ENCODE measurements at places on chromosomes 13 and 19. TPM values are rescaled to one million over a fixed set of nuclear protein-coding genes. Genes with fewer than 3 reads are reported as not detected.

ZNF99 gene
- total RNA-seq = under 0.01 TPM

ATP4A gene
- not detected for total RNA-seq

GRCh38 chr19:31531326-31531725 lies 182.1 kb upstream of the TSHZ3 start:
- H3K27me3 ChIP-seq = no peaks in the 10 kb centered on the region
- no peaks in the 10 kb centered on the region for H3K4me1 ChIP-seq
- no peak overlapping the region for H3K27ac ChIP-seq
- H3K4me3 ChIP-seq = no peak overlapping the region
- peak; percentile 45 for DNase-seq

DNA sequence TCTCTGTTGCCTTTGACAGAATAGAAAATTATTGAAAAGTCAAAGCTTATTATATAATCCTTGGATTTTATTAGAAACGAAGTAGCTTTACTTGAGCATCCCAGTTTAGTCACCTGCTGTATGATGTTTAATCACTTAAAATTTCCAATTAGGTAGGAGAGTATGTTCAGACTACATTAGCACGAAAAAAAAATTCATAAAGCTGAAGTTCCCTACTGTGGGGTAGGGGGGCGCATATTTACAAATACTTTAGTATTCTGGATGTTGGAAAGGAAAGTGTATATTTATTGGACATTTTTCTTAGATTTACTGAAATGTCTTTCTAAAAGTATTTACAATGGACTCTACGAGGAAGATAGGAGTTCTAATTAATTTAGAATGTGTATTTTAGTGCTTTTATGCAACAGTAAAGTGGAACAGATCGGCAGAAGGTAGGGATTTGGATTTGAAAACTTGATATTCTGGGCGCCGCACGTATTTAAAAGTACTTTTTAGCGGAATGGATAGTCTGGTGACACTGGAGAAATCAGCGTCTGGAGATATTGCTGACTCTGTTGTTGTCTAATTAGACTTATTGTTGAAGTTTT lies 1.9 kb downstream of the CDK8 start:
- H3K27ac ChIP-seq = peak overlapping the region; percentile 95
- DNase-seq = no peak
- H3K4me3 ChIP-seq = peak overlapping the region; percentile 95
- no peaks in the 10 kb centered on the region for H3K27me3 ChIP-seq

DNA sequence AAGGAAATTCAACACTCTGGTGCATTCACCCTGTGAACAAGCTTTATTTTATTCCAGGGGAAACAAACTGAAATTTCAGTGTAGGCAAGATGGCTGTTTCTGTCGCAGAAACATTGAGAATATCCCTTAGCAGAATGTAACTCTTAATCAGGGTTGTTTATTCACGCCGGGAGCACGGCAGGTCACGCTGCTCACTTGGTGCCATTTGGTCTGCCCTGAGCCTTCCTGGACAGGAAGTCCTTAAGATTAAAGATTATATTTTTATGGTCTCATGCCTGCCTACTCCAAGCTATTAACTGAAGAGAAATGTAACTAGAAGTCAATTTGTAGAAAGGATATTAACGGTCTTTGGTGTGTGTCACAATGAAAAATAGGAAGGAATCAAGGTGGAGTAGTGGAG lies 185.3 kb upstream of the ARGLU1 start:
- H3K4me3 ChIP-seq = no peak overlapping the region
- H3K4me1 ChIP-seq = no peaks in the 10 kb centered on the region

DNA sequence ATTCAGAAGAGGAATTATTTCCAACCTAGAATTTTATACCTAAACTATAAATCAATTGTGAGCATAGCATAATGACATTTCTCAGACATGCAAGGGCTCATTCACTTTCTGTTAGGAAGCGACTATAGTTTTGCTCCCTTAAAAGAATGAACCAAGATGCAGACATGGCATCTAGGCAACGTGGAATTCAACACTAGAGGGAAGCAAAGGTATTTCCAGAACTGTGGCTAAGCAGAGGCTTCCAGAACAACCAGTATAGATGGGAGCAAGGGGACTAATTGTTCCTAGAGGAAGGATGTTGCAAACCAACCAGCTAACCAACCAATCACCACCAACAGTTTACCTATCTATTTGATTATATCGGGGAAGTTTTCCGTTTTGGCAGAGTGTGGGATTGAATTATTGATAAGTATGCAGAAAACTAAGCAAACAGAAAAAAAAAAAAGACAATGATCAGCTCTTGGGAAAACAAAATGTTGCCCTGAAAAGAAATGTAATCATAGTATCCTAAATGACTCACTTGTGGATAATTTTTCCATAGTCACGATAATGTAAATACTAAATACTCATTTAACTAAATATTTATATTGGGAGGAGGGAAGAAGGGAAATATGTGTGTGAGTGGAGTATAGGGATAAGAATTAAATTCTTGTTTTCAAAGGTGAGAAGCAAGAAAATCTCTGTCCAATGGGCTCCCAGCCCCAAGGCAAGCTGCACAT lies 21.1 kb downstream of the ARL11 start:
- no peaks in the 10 kb centered on the region for H3K36me3 ChIP-seq
- peaks cover 14% of the 10 kb centered on the region for H3K4me1 ChIP-seq
- no peak overlapping the region for H3K4me3 ChIP-seq
- H3K27ac ChIP-seq = no peak overlapping the region
- H3K27me3 ChIP-seq = no peaks in the 10 kb centered on the region
- DNase-seq = no peak

GRCh38 chr19:18650468-18651041 lies 13.7 kb downstream of the KLHL26 start:
- H3K27ac ChIP-seq = peak overlapping the region; percentile 88
- no peaks in the 10 kb centered on the region for H3K27me3 ChIP-seq
- no peaks in the 10 kb centered on the region for H3K36me3 ChIP-seq
- DNase-seq = peak; percentile 96

NLRP4 gene
- not detected for total RNA-seq

LYPD5 gene
- 7.7 TPM for total RNA-seq

DNA sequence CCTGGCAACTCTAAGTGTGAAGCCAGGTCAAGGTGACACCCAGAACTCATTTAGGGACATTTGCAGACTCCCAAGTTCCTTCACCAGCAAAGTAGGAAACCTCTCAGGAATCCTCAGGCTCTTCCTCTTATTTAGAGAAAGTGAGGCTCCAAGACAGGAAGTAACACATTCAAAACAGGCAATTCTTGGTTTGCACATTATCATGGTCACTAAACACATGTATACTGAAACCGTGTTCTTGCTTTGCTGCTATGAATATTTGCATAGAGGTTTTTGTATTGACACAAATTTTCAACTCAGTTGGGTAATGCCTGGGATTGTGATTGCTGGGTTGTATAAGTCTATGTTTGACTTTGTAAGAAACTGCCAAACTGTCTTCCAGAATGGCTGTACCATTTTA lies 13.2 kb upstream of the URI1 start:
- H3K4me1 ChIP-seq = no peaks in the 10 kb centered on the region
- H3K36me3 ChIP-seq = no peaks in the 10 kb centered on the region
- no peak overlapping the region for H3K4me3 ChIP-seq
- no peak for DNase-seq

CDX2 gene
- not detected for total RNA-seq

DNA sequence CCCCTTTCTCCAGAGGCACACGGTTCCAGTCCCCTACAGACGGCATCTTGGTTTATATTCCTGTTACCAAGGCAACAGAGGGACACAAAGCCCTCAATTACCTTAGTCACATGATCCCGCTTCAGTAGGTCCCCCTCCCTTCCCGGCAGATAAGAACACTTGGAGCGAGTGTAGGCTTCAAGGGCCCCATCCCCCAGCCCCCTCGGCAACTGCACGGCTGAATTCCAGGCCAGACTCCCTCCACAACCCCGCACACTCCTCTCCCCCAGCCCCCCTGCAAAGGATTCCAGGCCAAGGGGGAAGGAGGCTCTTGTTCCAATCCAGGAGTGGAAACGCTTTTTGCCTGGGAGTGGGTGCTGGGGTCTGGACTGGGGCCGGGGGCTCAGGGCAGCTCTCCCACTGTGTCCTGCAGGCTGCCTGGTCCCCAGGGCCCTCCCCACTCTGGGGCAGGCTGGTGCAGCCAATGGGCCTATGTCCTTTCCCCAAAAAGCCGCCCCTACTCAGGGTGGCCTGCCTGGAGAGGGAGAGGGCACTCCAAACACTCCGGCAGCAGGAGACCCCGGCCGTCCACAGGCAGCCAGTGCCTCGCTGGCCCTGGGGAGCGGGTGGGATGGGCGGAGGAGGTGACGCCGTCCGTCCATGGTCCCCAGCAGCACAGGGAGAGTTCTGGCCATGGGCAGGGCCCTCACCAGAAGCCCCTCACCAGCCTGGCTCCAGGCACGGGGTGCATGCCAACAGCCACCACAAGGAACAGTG lies 62.6 kb downstream of the MLLT1 start:
- peaks cover 69% of the 10 kb centered on the region for H3K4me1 ChIP-seq
- DNase-seq = no peak
- H3K27ac ChIP-seq = peak overlapping the region; percentile 42
- H3K4me3 ChIP-seq = no peak overlapping the region

DNA sequence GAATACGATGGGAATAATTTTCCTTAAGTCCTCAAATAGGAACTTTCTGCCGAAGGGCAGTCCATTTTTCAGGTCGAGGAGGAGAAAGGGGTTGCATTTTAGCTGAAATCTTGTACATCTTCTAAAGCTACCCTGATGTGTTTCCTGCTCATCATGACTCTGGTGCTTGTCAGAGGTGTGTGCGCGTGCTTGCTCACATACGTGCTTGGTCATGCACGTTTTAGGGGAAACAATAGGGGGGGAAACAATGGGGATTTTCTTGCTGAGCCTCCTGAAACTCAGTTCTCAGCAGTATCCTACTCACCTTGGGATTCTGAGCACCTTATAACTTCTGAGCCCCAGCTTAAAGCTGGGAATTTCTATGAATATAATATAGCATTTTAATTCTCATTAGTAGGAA lies 44.7 kb downstream of the TM9SF2 start:
- H3K4me3 ChIP-seq = no peak overlapping the region
- no peak for DNase-seq
- peaks cover 6% of the 10 kb centered on the region for H3K4me1 ChIP-seq
- peaks cover 45% of the 10 kb centered on the region for H3K36me3 ChIP-seq

- DNase-seq = no peak
- H3K27me3 ChIP-seq = peaks cover 26% of the 10 kb centered on the region
- no peaks in the 10 kb centered on the region for H3K36me3 ChIP-seq
- H3K4me3 ChIP-seq = no peak overlapping the region
- peaks cover 21% of the 10 kb centered on the region for H3K4me1 ChIP-seq
Observed at GRCh38 chr19:824885-825284, 2.8 kb upstream of the AZU1 start.

ZBTB32 gene
- not detected for total RNA-seq

VAV1 gene
- total RNA-seq = 2.9 TPM

GRCh38 chr19:4121815-4122214 lies 2.1 kb downstream of the MAP2K2 start:
- peak overlapping the region; percentile 84 for H3K4me3 ChIP-seq
- H3K36me3 ChIP-seq = peaks cover 22% of the 10 kb centered on the region
- H3K27ac ChIP-seq = peak overlapping the region; percentile 77
- DNase-seq = no peak
- H3K4me1 ChIP-seq = peaks cover 47% of the 10 kb centered on the region

DNA sequence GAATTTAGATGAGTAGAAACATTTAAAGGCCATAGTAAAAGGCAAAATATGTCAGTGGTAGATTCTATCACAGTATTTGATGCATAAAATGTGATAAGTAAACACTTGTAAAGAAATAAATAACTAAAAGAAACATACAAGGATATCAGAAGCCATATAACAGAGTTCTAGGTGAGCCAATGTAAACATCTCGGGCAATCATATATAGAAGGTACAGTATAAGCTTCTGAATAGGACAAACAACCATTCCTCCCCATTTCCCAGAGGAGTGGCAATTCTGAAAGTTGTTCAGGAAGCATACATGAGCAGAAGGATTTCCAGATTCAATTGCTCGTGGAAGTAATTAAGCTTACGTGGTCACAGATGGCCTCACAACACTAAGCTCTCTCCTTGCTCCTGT lies 267.3 kb downstream of the LHFPL6 start:
- DNase-seq = no peak
- no peaks in the 10 kb centered on the region for H3K27me3 ChIP-seq
- H3K4me1 ChIP-seq = no peaks in the 10 kb centered on the region
- H3K4me3 ChIP-seq = no peak overlapping the region

MAMSTR gene
- total RNA-seq = 0.99 TPM

CEACAM6 gene
- total RNA-seq = under 0.01 TPM

DNA sequence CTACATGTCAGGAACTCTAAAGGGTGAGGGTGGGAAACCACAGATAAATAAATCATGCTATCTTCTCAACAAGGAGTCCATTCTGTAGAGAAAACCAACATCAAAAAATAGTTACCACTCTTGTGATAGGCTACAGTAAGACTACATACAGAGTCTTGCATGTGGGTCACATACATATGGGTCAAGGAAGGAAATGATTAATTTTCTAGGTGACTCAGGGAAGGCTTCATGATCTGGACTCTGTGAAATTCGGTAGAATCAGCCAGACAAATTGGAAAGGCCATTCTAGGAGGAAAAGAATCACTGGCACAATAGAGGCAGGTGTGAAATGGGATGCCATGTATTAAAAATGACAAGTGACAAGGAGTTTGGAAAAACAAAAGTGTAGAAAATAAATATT lies 638.9 kb downstream of the LIG4 start:
- no peak for DNase-seq
- no peak overlapping the region for H3K4me3 ChIP-seq
- no peaks in the 10 kb centered on the region for H3K4me1 ChIP-seq

SLC17A7 gene
- total RNA-seq = 1.6 TPM

GRCh38 chr13:96762876-96763275 lies 231.4 kb downstream of the OXGR1 start:
- no peaks in the 10 kb centered on the region for H3K27me3 ChIP-seq
- no peaks in the 10 kb centered on the region for H3K4me1 ChIP-seq
- no peaks in the 10 kb centered on the region for H3K36me3 ChIP-seq

SERPINE3 gene
- not detected for total RNA-seq

USHBP1 gene
- 2.2 TPM for total RNA-seq

DNA sequence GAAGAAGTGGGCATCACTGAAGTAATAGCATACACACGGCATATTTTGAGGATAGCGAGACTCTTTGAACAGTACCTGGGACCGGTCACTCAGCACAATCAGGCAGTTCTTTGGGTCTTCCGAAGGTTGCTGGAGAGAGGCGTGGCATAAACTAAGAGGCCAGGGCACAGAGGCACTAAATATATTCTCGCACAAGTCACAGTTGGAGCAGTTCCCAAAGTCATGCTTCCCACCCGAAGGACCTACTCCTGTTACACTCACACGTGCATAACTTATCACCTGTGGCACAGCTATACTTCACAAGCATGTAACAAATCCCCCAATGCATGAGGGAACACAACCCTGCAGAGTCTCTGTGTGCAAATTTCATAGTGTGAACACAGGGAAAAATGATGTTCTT lies 10.2 kb downstream of the WDR87 start:
- no peak for DNase-seq
- no peak overlapping the region for H3K27ac ChIP-seq
- H3K27me3 ChIP-seq = no peaks in the 10 kb centered on the region
- no peaks in the 10 kb centered on the region for H3K4me1 ChIP-seq
- no peaks in the 10 kb centered on the region for H3K36me3 ChIP-seq

METTL21C gene
- total RNA-seq = not detected

All from esophagus muscularis mucosa (tissue), 4 donors.